Hematopoietic multipotent progenitor cell treated with erythropoietin and hydrocortisone succinate and interleukin-3 and kit ligand, for 8 days (in vitro differentiated cells): ENCODE measurements at places on chromosomes 3 and 15.

DNA sequence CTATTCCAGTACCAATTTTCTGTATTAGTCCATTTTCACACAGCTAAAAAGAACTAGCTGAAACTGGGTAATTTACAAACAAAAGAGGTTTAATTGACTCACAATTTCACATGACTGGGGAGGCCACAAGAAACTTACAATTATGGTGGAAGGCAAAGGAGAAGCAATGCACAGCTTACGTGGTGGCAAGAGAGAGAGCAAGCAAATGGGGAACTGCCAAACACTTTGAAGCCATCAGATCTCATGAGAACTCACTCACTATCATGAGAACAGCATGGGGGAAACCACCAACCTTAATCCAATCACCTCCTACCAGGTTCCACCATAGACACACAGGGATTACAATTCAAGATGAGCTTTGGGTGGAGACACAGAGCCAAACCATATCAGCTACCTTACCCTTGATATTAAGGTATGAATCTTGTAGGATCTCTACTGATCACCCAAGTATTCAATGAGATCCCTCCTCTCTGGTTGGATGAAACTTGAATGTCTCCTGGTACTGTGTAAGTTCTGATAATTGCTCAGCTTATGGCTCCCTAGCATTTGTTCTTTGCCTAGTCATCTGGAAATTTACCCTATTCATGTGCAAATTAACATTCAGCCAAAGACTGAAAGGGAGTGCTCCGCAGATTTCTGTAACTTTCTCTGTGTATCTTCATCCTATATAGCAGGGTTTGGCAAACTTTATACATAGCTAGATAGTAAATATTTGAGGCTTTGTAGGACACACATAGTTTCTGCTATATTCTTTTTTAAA, 38.9 kb downstream of the MYL3 start:
- no peak for DNase-seq

GRCh38 chr15:27082526-27082925, 111.5 kb downstream of the GABRG3 start:
- DNase-seq, result no peak

DNA sequence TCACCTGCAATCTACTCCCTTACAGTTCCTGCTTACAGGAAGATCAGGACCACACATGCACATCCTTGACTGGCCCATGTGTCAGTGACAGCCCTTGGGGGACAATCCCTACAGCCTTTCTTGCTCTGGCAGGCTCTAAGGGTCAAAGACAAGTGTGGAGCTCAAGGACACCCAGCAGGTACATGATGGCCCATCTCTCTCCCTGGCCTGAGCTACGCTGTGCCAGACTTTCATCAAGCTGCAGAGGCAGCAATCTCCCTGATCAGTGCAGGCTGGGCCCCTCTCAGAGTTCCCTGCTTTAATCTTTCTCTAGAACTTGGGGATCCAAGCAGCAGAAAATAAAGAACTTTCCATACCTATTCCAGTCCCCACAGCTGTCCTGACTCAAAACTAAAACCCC, 2.6 kb downstream of the SEMA7A start:
- DNase-seq, result no peak

GRCh38 chr3:70000028-70000410, 486 bp downstream of the SAMMSON start:
- DNase-seq, result no peak

- no peak for DNase-seq
Observed at GRCh38 chr3:114712728-114713492, 419.1 kb downstream of the TIGIT start.

- DNase-seq, result no peak
Observed at GRCh38 chr15:62896380-62896866, 146.1 kb upstream of the TPM1 start.

DNA sequence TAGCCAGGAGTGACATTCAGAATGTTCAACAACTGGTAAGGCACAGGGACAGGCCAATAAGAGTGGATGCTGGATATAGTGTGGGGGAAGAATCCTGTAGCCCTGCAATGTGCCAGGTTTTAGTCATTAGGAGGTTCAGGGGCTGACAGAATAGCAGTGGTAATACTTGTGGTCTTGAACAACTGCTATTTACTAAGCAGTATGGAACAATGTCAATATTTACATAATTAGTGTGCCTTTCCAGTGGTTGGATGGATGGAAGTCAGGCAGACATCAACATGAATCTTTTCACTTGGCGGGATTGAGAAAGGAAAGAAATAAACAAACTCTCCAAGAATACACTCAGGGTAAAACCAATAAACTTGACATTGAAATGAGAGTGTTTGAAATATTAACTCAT, 55.1 kb downstream of the OTOL1 start:
- DNase-seq, result no peak

GRCh38 chr3:42732829-42733459, 30.3 kb upstream of the HHATL start:
- DNase-seq, result no peak

- DNase-seq, result no peak
Observed at GRCh38 chr3:154130540-154130939, 9.3 kb downstream of the ARHGEF26 start.

- DNase-seq, result no peak
Observed at GRCh38 chr15:25368850-25369249, 70.0 kb downstream of the UBE3A start.

GRCh38 chr3:8739757-8740504, 6.3 kb downstream of the CAV3 start:
- DNase-seq, result no peak

- DNase-seq, result peak; percentile 58
Observed at GRCh38 chr15:51739061-51739712, 1.7 kb upstream of the LYSMD2 start.

- no peak for DNase-seq
Observed at GRCh38 chr3:123841476-123842238, 42.5 kb downstream of the MYLK start.

GRCh38 chr15:31341496-31342195, 15.0 kb downstream of the KLF13 start:
- DNase-seq, result no peak

GRCh38 chr15:76773234-76773633, 131.9 kb downstream of the SCAPER start:
- DNase-seq, result no peak

DNA sequence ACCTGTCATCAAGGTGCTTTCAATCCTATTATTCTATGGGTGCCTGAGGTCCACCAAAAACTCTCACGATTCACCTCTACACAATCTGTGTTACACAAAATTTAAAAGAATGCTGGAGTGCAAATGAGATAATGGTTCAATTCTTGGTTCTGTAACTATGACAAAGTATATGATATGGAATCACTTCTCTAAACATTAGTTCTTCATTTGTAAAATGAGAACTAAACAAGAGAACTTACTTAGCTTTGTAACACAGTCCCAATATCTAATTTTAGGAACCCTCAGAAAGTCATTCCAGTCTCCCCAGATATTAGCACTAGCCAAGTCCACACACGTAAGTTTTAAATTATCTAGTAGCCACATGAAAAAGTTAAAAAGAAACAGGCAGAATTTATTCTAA, 111.5 kb downstream of the TBL1XR1 start:
- DNase-seq, result no peak

- peak; percentile 50 for DNase-seq
Observed at GRCh38 chr3:23888617-23889228, 28.1 kb downstream of the NKIRAS1 start.

GRCh38 chr3:151971814-151972579, 98.6 kb downstream of the SUCNR1 start:
- DNase-seq, result no peak

- no peak for DNase-seq
Observed at GRCh38 chr15:95549168-95549738, 781.2 kb upstream of the NR2F2 start.

DNA sequence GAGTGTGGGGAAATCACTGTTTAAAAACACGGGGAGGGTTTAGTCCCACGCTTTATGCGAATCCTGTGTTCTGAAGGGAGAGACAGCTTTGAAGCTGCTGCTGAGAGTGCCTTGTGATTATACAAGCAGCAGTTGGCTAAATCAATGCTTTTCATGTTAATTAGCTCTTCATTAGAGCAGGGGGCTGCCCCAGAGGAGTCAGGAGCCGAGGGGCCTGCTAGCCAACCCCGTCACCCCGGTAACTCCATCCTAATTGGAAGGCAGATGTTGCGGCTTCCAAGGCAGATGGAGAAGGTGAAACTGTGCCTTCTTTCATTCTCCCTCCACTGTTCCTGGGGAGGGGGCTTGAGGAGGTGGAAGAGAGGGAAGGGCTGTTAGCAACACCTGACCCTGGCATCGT, 92.4 kb upstream of the ANKRD34C start:
- no peak for DNase-seq

GRCh38 chr3:55796533-55796932, 309.4 kb upstream of the WNT5A start:
- DNase-seq, result no peak

DNA sequence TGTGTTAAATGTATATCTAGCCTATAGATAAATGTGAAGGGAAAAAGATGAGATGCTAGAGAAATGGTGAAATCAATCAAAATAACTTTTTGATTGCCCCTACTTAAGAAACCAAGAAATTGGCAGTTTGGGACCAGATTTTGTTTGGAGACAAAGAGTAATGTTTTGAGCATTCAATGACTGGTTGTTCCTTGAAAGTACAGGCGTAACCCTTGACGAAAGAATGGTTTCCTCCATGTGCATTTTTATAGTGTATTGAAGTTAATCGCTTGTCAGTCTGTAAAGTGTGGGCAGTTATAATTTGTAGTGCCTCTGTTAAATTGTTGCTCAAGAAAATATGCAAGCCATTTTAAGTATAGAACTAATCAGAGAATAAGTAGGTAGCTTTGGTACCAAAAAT, 1.2 kb downstream of the KIF23 start:
- peak; percentile 16 for DNase-seq
